PC-3 (cell line): ENCODE measurements at places on chromosomes 4 and X.

DNA sequence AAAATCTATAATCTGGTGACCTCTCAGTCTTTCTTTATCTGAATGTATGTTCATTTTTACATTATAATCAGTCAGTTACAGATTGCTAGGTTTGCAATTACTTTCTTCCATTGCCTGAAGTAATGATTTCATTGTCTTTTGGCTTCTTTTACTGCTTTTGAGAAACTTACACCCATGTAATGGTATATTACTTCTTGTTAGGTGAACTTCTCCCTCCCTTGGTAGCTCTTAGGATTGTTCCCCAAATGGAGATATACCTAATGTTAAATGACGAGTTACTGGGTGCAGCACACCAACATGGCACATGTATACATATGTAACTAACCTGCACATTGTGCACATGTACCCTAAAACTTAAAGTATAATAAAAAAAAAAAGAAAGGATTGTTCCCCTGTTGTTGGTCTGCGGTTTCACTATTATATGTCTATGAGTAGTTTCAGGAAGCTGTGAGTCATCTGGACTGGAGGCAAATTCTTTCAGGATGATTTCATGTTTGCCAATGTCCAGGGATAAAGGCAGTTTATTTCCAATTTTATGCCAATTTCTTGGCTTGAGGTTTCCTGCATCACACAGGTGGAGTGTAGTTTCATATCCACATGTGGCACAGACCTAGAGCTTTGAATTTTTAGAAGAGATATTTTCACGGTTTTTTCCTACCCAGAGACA lies 21.8 kb downstream of the SPANXC start:
- DNase-seq, result peak; percentile 92

DNA sequence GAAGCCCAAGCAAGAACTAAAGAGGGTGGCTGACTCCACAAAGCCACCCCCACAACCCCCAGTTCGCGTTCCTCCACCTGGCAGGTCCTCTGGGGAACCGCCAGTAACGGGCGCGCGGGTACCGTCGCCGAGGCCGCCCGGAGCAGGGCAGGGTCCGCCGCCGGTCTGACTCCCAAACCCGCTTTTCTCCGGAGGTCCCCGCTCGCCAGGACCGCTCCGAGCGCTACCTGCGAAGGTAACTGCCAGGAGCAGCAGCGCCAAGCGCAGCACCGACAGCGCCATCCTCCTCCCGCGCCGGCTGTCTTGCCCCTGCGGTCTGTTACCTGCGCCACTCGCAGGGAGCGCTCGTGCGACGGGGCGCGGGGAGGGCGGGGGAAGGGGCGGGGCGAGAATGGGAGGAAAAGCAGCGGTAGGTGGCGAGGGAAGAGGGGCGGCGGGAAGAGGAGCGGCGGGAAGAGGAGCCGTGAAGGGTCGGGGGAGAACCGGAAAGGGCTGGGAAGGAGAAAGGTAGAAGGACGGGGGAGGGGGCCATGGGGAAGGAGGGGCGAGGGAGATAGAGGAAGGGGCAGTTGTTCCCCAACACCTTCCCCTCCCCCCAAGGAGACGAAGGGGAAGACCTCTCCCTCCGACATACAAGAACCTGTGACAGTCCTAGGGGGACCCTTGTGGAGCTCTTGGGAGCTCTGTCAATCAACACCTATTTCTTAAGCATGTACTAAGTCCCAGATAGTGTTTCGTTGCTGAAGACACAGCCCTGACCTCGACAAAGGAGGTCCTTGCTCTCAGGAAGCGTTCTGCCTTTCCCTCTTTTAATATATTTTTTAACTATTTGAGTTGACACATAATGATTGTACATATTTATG lies at the start of gene SPINK2:
TSS of gene SPINK2 (minus strand) at position 321 of the 863 bp plus-strand sequence. CDS start at position 282, 39 bp downstream.
- DNase-seq, result peak; percentile 67

GRCh38 chrX:119605464-119606279 lies 552 bp downstream of the NKRF start:
- DNase-seq, result no peak

DNA sequence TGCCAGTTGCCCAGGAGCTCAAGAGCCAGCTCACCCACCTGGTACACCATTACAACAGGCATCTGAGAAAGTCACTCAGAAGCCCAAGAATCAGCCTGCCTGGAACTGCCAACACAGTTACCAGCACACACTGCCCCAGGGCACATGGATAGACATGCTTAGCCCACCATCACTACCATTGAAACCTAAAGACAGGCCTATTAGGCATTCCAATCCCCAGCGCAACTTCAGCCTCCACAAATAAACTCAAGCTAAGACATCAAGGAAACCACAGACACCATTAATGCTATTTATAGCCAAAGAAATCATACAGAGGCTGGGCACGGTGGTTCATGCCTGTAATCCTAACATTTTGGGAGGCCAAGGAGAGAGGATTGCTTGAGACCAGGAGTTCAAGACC lies 42.3 kb downstream of the ATRX start:
- no peak for DNase-seq
